ENCODE measurements at places on chromosomes 12 and 14.

GRCh38 chr12:79407671-79408622 lies 282.8 kb downstream of the PAWR start:
- peak; percentile 76 for DNase-seq

GRCh38 chr14:103223818-103224352 lies 100.6 kb downstream of the TNFAIP2 start:
- DNase-seq, result no peak

DNA sequence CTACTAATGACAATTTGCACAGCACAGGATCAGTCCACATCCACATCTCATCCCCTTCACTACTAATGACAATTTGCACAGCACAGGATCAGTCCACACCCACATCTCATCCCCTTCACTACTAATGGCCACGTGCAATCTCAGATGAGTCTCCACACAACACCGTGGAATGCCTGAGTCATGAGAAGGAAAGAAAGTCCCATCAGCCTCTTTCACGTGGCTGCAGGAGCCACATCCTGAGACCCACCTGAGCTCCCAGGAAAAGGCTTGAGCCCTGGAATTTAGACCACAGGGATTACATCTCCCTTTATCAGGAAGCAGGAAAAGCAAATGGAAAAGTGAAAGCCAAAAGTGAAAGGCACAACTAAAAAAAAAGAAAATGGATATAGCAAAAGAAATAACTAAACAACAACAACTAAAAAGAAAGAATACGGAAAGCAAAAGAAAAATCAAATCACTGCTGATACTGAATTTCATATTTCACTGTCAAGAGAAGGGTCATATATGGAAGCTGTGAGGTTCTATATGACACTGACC lies 1300.5 kb downstream of the TMEM121 start:
- no peak for DNase-seq

- DNase-seq, result no peak
Measured at GRCh38 chr14:54207476-54208462, 189.0 kb upstream of the CDKN3 start.

DNA sequence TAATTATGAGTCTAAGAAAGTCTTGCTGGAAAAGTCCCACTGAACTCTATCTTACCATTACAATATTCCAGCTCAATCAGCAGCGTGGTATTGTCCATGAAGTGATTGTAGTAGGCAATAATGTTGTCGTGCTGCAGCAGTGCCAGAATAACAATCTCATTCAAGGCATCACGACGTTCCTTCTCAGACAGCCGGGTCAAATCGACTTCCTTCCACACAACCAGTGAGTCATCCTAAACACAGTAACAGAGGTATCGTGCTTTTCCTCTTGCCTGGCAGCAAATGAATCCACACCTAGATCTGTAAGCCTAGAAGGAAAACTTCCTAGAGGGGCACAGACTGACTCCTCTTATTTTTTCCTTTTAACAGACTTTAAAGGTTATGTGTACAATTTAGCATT lies 2.9 kb downstream of the NEK9 start:
- no peak for DNase-seq

- DNase-seq, result no peak
Measured at GRCh38 chr12:113290506-113290905, 44.4 kb downstream of the SLC8B1 start.

- DNase-seq, result no peak
Measured at GRCh38 chr14:65156568-65157366, 54.5 kb upstream of the MAX start.

GRCh38 chr14:61526405-61527312 lies 168.7 kb upstream of the HIF1A start:
- DNase-seq, result no peak

GRCh38 chr14:101004954-101005353 lies 101.4 kb upstream of the RTL1 start:
- no peak for DNase-seq

- DNase-seq, result no peak
Measured at GRCh38 chr12:65911321-65911720, 87.0 kb downstream of the HMGA2 start.

DNA sequence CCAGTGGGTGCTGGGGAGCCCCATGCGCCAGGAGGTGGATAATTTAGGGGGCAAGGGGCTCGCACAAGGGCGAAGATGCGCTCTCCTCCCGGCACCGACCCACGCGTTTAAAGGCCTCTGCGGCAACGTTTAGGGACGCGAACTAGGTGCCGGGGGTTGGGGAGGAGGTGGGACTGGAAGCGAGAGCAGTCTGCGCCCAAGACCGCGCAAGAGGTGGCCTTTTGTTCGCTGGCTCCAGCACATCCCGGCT lies 1.3 kb downstream of the SLC38A1 start:
- DNase-seq, result no peak

DNA sequence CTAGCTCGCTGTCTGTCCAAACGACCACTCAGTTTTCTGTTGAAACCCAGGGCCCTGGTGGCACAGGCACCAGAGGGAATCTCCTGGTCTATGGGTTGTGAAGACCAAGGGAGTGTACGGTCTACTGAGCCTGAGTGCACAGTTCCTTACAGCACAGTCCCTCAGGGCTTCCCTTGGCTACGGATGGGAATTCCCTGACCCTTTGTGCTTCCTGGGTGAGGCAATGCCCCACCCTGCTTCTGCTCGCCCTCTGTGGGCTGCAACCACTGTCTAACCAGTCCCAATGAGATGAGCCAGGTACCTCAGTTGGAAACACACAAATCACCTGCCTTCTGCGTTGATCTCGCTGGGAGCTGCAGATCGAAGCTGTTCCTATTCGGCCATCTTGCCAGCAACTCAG lies 22.6 kb downstream of the GPHN start:
- no peak for DNase-seq

GRCh38 chr12:6620137-6620884 lies 13.1 kb upstream of the CHD4 start:
- no peak for DNase-seq

DNA sequence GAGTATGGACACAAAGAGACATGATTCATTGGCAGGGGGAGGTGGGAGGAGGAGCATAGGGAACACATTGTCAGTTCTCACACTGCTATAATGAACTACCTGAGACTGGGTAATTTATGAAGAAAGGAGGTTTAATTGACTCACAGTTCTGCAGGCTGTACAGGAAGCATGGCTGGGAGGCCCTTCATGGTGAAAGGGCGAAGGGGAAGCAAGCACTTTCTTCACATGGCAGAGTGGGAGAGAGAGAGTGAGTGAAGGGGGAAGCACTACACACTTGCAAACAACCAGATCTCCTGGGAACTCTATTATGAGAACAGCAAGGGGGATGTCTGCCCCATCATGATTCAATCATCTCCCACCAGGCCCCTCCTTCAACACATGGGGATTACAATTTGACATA lies 391.8 kb downstream of the BMP4 start:
- DNase-seq, result no peak

GRCh38 chr12:60180298-60180697 lies 584.5 kb downstream of the SLC16A7 start:
- no peak for DNase-seq

- no peak for DNase-seq
Measured at GRCh38 chr14:75220156-75220555, 43.7 kb upstream of the TMED10 start.

- no peak for DNase-seq
Measured at GRCh38 chr12:100346660-100347059, 10.2 kb upstream of the SLC17A8 start.

- DNase-seq, result no peak
Measured at GRCh38 chr14:76497550-76498462, 121.9 kb downstream of the ESRRB start.
